ENCODE measurements at places on chromosomes 11 and 22.

DNA sequence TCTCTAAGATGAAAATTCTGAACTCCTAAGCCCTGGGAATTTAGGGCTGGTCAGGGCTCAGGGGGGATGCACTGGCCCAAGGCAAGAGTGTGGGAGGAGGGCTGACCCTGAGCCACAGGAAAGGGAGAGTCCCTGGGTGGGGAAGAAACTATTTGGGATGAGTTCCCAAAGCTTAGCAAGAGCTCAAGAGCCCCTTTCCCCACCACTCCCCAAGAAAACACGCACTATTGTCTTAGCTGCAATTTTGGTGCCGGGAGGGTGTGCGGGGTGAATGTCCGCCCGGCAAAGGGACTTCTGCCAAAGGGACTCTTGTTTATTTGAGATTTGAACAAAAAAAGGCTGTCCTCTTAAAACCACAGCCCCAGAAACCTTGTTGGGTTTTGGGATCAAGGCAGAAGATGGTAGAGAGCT, 37.0 kb downstream of the KIAA1671 start:
- no peak for DNase-seq

DNA sequence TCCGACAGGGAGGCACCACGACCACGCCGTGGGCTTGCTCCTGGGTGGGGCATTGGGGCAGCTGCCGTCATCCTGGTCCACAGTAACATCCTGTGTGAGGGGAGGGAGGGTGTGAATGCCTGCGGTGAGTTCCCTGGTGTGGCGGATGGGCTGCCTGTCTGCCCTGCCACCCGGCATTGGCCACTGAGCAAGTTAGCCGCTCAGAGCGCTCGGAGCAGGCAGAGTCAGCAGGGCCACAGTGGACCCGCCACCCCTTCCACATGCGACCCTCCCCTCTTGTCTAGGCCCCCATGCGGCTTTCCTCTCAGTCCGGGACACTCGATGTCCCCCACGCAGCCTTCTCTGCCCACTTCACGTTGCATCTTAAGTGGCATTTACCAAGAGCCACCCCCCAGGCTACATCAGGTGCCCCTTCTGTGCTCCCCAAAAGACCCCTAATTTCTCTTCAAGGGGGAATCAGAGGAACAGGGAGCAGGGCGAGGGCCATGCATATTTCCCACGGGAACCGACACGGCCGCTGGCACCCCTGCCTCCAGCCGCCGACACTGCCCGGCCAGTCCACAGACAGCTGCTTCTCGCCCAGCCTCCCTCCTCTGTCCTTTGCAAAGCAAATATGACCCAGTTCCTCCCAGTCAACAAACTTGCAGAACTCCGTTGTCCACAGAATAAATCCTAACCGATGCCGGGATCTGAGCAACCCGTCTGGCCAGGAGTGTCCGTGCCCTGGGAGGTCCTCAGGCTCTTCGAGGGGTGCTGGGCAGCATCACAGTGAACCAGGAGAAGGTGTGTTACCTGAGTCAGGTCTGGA, 1482.1 kb downstream of the TBC1D22A start:
- no peak for DNase-seq

GRCh38 chr11:62933750-62934495, 12.8 kb upstream of the CHRM1 start:
- DNase-seq: no peak

DNA sequence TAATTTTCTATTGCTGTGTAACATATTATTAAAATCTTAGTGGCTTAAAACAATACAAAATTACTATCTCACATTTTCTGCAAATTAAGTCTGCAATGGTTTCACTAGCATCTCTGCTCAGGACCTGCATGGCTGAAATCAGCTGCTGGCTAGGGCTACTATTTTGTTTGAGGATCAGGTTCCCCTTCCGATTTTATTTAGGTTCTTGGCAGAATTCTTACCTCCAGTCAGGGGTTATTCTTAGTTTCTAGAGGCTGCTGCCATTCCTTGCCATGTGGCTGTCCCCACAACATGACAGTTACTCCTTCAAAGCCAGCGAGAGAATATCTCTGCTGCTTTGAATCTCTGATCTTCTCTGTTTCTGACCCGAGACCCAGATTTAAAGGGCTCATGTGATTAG, 424.5 kb upstream of the ANO5 start:
- no peak for DNase-seq

- DNase-seq: peak; percentile 79
Observed at GRCh38 chr11:59754859-59755700, at the start of gene STX3. TSS of gene STX3 (plus strand) at chr11:59755376. CDS start at chr11:59755606, 230 bp downstream.

- no peak for DNase-seq
Observed at GRCh38 chr22:44776605-44777363, 24.4 kb downstream of the ARHGAP8 start.

GRCh38 chr22:34976474-34976873, 89.5 kb upstream of the ISX start:
- DNase-seq: no peak

GRCh38 chr11:1994121-1994520, 3.5 kb downstream of the H19 start:
- no peak for DNase-seq

- DNase-seq: no peak
Observed at GRCh38 chr11:94125407-94126115, 3.1 kb upstream of the PANX1 start.

DNA sequence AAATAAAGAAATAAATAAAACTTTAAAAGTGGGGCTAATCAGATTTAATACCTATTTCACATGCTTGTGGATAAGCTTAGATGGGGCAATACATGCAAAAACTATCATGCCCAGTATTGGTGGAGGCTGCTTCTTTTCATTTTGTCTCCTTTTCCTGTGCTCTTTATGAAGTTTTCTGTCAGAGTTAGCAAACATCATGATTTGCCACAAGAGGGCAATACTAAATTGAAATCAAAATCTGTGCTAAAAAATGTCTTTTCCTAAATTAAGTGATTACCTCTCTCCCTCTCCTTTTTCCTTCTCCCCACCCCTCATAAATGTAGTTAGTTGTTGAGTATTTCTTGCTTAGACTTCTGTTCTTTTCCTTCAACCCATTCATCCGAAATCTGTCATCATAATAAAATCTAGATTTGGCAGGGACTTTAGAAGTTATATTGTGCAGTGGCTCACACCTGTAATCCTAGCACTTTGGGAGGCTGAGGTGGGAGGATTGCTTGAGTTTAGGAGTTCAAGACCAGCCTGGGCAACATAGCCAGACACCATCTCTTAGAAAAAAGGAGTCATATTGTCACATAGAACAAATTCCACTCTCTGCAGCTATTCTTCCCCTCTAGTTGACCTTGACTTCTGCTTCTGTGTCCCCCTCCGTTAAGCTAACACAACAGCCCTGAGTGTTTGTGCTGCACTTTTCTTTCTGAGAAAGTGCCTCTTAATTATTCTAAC, 4.7 kb upstream of the ARHGAP42 start:
- DNase-seq: no peak

- DNase-seq: no peak
Observed at GRCh38 chr11:12375720-12376119, 1.7 kb upstream of the PARVA start.

DNA sequence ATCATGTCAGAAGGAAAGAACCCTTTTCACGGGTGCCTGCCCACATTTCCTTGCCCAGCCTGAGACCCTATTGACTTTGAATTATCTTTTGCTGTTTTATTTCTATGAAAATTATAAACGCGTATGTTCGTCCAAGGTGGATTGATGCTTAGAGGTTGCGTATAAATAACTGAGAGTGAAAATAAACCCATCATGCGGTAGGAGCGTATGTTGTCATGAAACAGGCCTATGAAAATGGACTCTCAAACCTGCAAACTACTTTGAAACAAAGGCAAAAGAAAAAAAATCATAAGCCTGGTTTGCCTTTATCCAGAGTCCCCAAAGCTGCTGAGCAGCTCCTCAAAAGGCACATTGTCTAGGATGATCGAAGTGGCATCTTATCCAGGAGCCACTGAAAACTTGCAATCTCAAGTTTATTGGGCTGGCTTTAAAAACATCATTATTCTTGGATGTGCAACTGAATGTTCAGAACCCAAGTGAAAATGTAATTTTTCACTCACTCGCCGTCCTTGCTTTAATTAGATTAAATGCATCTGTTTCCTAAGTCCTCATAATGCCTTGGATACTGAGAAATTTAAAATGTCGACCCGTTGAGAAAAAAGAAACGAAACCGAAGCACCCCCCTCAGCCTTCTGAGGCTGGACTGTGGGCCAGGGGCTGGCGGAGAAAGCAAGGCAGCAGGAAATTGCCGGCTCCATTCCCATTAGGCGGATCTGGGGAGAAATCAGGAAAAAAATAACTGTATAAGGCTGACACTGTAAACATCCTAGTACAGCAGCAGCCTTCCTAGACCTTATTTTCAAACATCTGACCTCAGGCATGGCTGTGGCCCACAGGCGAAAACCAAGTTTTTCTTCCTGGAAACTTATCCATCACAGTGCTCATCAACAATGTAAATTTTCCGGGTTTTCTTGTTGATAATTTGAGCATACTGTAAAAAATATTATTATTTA, 82.9 kb upstream of the PPARA start:
- no peak for DNase-seq

GRCh38 chr11:119640541-119640940, 88.5 kb downstream of the NECTIN1 start:
- DNase-seq: no peak

DNA sequence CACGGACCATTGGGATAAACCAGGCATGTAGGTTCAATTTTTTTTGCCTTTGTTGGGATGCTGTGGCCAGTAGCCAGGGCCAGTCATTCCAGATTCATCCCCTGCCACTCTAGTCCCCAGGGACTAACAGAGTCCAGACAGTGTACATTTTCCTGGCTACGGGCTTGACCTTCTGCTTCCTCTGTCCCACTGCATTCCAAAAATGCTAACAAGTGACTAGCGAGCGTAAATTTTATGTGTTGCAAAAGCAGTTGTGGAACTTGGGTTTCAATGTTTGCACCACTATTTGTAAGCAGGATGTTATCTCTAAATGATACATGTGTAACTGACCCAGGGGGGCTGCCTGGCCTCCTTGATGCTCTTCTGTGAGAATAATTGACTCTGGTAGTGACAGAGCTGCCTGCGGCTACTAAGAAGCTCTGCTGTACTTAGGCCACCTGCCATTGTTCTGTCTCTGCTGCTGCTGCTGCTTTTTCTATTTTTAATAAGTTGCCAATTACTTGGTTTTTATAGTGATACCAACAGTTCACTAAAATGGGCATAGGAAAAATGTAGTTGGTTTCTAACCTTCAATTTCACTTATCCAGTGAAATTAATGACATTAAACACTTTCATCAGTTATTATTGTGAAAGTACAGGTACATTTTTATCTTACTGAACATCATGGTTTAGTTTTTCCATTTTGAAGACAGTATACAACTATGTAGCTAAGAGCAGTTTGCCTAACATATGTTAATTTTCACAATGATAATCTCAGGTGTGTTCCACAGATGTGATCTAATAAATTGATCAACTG, 26.8 kb downstream of the TNRC6B start:
- no peak for DNase-seq

GRCh38 chr11:114083391-114084252, 24.1 kb downstream of the ZBTB16 start:
- DNase-seq: no peak

GRCh38 chr22:35352214-35353111, 28.4 kb upstream of the HMOX1 start:
- DNase-seq: peak; percentile 56

- no peak for DNase-seq
Observed at GRCh38 chr11:12161137-12161536, 50.7 kb downstream of the MICAL2 start.

DNA sequence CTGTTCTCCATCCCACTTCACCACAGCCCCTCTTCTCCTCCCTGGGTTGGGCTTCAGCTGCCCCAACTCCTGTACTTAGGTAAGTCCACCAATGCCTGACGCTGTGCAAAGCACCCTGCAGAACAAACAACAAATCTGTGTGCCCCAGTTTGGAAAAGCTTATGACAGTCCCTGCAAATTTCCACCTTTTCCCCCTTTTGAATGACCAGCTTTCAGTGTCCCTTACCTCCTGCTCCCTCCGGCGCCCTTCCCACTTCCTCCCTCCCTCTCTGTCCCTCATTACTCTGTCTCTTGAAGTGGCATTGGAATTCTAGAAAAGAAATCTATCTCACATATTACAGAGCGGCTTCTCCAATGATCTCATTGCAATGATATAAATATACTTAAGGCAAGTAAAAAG, 352.9 kb upstream of the B3GAT1 start:
- no peak for DNase-seq

DNA sequence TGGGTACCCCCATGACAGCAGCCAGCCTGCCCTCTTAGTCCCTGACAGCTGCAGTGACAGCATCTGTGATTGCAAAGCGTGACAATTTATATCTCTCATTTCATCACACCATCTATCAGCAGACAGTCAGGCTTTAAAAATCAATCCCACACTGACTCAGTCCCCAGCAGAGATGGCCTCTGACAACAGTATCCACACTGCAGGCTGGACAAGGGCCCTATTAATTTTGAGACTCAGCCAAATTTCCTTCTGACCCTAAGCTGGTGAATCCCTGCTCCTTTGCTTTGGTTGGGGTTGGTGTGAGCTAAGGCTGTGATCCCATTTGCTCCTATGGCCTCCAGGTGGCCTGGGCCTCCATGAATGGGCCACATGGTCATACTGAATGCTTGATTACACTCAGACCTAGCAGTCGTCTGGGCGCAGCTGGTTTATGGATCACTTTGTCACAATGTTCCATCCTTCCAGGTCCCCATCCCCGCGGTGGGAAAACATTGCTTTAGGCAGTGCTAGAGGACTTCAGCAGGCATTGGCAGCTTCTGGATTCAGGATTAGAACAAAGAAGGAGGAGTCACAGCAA, 68.2 kb upstream of the B3GAT1 start:
- DNase-seq: no peak

DNA sequence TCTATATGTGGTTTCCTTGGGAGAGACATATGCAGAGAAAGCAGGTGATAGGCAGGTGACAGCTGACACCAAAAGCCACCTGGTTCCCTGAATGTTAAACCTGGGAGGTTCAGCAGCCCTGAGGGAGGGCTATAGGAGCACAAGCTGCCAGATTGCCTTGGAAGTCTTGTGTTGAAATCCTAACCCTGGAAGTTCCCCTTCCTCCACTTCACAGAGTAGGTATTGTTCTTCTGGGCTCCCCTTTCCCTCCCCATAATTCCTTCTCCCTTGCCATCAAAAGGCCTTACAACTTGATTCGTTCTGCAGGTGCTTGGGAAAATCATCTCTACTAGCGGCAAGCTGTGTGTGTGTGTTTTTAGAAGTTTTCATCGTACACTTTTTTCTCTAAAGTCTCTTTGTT, 5.4 kb downstream of the LDLRAD3 start:
- DNase-seq: no peak

- no peak for DNase-seq
Observed at GRCh38 chr11:79019277-79019676, 421.6 kb downstream of the TENM4 start.

GRCh38 chr22:32839831-32840584, 38.5 kb downstream of the TIMP3 start:
- no peak for DNase-seq

- DNase-seq: no peak
Observed at GRCh38 chr11:44804449-44805437, 78.0 kb downstream of the TSPAN18 start.

- no peak for DNase-seq
Observed at GRCh38 chr11:92451063-92451462, 226.4 kb downstream of the FAT3 start.

- DNase-seq: no peak
Observed at GRCh38 chr11:10255388-10256125, 38.5 kb downstream of the SBF2 start.

GRCh38 chr11:130181295-130182272, 22.0 kb downstream of the ST14 start:
- no peak for DNase-seq
